OCI-LY7 (cell line): ENCODE measurements at places on chromosomes 4 and X. TPM values are rescaled to one million over a fixed set of nuclear protein-coding genes. Genes with fewer than 3 reads are reported as not detected.

Gene GRPR
- total RNA-seq: 0.31 TPM in 1 of 2 replicates, not detected in the other

DNA sequence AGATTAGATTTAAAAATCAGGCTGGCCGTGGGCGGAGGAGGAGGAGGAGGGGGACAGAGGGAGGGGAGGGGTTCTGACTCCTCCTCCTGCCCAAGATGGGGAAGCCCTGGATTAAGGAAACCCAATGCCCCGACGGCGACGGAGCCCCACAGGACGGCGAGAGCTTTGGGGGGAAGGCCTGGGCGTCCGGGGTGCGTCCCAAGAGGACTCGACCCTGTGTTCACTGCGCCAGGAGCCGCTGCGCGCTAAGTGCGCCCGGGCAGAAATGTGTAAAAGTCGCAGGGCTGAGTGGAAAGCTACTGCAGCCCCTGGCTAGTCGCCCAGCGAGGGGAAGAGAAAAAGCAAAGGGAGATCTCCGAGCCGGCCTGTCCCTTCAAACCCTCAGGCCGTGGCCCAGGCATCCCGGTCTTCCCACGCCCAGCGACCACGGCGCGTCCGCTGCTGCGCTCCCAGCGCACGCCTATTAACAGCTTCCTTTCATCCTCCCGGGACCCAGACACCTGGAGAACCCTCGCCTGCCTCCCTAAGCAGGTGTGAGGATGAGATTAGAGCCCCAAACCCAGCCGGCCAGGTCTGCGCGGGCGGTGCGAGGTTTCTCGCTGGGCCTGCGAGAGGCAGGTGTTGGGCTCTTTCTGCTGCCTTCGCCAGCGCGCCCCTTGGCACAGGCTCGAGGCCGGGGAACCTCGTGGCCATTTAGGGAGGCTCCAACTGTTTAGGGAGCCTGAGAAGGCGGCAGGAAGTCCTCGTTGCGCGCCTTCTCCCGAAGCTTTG, 1.4 kb upstream of the RPS6KA3 start:
- no peak for DNase-seq

- DNase-seq: no peak
Observed at GRCh38 chr4:12926189-12927066, 557.7 kb downstream of the RAB28 start.

GRCh38 chr4:37635155-37635554, 51.0 kb downstream of the RELL1 start:
- no peak for DNase-seq

Gene XPNPEP2
- total RNA-seq: not detected in 2 replicates

DNA sequence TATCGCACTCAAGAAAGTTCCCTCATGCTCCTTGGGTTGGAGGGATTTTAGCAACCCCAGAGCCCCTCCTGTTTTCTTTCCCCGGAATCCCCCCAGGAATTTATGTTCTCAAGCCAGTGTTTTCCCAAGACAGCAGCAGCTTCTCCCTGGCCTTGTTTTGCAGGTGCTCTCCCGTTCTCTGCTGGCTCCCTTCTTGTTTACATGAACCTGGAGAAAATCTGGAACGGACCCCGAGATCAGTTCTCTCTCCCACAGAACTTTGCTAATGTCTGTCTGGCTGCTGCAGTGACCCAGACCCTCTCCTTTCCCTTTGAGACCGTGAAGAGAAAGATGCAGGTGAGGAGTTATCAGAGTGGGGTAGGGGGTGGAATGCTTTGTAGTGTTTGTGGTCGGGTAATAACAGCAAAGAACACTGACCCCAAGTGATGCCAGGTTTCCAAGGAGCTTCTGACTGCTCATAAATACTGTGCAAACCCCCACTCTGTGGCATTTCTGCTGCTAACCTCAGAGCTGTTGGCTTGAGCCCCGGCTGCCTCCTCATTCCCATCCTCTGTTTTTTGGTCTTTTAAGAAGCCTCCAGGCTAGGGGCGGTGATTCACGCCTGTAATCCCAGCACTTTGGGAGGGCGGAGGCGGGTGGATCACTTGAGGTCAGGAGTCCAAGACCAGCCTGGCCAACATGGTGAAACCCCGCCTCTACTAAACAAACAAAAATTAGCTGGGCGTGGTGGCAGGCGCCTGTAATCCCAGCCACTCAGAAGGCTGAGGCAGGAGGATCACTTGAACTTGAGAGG, 11.1 kb downstream of the SLC25A43 start:
- no peak for DNase-seq

- no peak for DNase-seq
Observed at GRCh38 chrX:69234624-69235023, 69.4 kb upstream of the PJA1 start.

- DNase-seq: no peak
Observed at GRCh38 chr4:6232836-6233785, 32.8 kb upstream of the JAKMIP1 start.

Gene ADGRL3
- total RNA-seq: not detected in 2 replicates

- DNase-seq: no peak
Observed at GRCh38 chr4:120062663-120063195, 3.9 kb downstream of the MAD2L1 start.

- no peak for DNase-seq
Observed at GRCh38 chr4:168623011-168623410, 126.2 kb downstream of the PALLD start.

Gene SMS
- total RNA-seq: 86.3 and 88.3 TPM in 2 replicates

GRCh38 chrX:74585766-74586165, 28.7 kb downstream of the RLIM start:
- DNase-seq: no peak

Gene NEIL3
- 22.9 and 24.6 TPM in 2 replicates for total RNA-seq

Gene TLL1
- 2.9 and 3.9 TPM in 2 replicates for total RNA-seq

Gene MAGEC1
- total RNA-seq: not detected in 2 replicates
